ENCODE measurements at places on chromosomes 12 and 14.

GRCh38 chr12:116354950-116355783 is 77.7 kb upstream of the MED13L start:
- DNase-seq: no peak

DNA sequence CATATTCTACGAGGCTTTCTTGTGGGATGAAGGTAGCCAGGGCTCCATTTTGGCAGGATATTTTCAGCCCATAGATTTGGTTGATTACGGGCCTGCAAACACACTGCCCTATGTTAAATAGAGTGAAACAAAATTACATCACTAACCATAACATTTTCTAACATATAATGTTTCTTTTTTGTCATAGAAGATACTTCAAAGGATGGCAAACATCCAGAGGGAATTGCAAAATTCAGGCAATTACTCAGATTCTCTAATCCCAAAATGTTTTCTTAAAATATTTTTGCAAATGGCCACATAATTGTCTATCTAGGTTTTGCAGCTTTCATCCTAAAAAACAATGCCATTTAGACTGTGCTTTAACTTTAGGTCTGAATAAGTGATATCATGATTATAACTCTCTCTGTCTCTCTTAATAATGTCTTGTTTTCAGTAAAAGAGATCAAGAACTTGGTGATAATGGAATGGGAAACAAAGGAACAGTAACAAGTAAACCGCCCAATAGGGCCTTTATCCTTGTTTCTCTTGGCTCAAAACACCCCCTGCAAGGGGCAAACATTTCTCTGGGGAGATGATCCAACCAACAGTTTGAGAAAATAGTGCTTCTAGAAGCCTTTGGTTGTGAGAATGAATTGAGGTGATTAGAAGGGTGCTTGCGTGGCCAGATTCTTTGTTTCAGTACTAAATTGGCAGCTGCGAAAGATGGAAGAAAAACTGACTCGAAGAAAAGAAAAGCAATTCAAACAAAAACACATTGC is 54.4 kb upstream of the BTG1 start:
- no peak for DNase-seq

GRCh38 chr14:22285991-22286390 is 303.0 kb downstream of the DAD1 start:
- DNase-seq: no peak

- DNase-seq: peak; percentile 60
Measured at GRCh38 chr12:95674631-95675030, 115.9 kb downstream of the NTN4 start.

DNA sequence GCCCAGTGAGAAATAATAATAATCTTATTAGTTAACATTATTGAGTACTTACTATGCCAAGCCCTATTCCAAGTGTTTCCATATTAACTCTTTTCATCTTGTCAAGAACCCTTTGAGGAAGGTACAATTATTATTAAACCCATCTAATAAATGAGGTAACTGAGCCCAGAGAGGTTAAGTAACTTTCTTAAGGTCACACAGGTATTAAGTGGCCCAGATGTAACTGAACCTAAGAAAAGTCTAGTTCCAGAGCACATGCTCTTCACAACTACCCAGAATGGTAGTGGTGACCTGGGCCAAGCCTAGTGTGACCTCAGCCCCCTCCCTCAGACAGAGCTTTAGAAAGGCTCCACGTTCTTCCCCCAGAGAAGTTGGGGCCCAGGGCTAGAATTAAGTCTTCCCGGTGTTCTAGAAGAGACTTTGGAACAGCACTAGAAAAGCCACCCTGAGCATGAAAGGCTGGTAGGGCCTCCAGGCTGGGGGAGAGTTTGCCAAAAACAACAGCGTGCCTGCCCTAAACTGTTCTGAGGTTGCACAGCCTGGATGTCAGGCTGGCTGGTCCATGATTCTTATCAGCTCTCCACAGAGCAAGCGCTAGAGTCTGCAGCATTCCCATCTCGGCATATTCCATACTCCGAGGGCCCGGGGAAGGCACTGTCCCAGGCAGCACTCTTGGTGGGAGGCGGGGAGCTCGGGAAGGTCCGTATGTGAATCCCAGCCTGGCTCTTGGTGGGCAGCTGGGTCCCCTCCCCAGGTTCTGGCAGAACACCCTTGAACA is 41.3 kb upstream of the CTDSP2 start:
- no peak for DNase-seq

DNA sequence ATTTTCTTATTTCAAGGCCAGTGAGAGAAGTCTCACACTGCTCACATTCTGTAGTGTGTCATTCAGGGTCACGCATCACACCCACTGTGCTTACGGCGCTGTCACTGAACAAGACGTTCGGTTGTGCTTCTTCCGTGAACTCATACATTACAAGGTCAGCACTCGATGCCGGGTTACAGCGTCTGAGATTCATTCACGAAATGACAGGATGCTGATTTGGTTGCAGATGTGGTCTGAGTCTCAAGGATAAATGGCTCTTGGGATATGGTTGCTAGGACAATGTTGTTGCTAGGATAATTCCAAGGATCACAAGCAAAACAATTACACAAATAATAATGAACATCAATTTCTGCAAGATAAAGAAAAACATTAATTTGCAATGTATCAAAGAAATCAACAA is 47.4 kb downstream of the STX2 start:
- DNase-seq: no peak

All from muscle of arm (tissue), 14 donors.